AG10803 (cell line): ENCODE measurements at places on chromosomes 16 and 17.

GRCh38 chr16:77336637-77337036 lies 98.2 kb downstream of the ADAMTS18 start:
- DNase-seq: no peak

DNA sequence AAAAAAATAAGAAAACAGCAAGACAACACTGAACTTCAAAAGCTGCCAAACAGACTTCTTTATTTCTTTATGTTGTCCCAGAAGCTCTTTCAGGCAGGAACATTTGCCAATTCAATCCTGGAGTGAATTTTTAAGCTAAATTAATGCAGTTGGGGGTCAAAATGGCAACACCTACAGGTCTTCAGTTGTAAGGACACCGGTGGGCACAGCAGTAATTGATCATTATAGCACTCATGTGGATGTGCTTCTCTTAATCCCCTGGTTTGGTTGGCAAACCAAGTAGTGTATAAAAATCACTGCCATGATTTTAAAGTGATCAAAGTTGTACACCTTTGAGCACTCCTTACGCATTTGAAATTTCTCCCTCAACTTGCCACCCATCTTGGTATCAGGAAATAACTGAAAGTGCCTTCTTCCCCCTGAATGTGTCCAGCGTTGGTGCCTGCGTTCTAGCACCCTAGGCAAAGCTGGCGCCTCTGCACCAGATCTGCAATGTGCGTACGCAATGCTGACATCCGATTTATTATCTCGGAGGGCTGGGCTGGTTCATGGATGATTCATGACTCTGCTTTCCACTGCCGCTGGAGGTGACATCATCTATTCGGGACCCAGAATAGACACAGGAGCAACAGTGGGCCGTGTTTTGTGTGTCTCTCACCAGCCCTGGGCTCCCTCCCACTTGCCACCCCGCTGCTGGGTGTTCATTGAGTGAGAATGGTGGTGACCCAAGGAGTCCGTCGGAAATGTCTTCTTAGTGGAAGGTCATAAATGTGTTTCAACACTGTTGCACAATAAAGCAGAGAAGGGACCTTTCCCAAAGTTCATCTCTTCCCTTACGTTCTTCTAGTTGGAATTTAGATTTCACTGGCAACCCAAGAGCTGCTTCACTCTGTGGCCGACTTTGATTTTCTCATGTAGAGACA lies 203.4 kb downstream of the CCDC182 start:
- peak; percentile 58 for DNase-seq

DNA sequence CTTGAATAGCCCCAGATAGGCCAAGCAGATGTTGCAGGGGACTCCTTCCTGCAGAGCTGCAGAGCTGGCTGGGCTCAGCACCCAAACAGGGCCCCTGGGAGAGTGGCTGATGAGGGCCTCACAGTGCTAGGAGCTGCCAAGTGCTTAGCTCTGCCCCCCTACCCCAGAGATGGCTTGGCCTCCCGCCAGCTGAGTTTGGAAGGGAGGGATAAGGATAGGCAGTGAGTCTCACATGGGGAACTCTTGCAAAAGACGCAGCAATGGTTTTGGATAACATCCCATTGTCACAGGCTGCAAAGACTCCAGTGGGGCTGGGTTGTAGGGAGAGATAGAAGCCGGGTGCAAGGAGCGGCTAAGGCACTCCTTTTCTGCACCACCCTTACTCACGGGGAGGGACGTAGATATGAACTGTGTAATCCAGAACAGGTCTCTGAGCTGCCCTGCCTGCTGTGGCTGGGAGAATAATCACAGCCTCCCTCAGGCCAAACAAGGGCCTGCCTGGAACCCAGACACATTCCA lies 52.9 kb upstream of the MAF start:
- DNase-seq: no peak

GRCh38 chr16:81861915-81862314 lies 82.8 kb downstream of the PLCG2 start:
- DNase-seq: no peak

- no peak for DNase-seq
Measured at GRCh38 chr16:86558355-86559193, 3.5 kb upstream of the MTHFSD start.

- no peak for DNase-seq
Measured at GRCh38 chr17:75518201-75518600, 1.9 kb downstream of the TSEN54 start.

DNA sequence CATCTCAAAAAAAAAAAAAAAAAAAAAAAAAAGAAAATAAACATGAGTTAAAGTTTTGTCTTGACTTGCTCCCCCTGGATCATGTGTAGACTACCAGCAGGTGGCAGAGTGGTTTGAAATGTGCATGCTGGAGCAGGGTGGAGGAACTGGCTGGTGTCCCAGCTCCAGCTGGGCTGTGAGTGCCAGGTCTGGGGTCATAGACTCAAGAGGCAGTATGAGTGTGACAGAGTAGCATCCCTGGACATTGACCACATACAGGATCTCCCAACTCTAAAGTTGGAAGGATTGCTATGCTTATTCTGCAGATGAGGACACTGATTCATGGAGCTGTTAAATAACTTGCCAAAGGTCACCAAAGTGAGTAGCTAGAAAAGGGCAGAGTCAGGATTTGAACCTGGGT lies 198.0 kb upstream of the MPHOSPH6 start:
- DNase-seq: peak; percentile 35

GRCh38 chr17:57714665-57715180 lies 30.4 kb downstream of the CCDC182 start:
- DNase-seq: no peak

DNA sequence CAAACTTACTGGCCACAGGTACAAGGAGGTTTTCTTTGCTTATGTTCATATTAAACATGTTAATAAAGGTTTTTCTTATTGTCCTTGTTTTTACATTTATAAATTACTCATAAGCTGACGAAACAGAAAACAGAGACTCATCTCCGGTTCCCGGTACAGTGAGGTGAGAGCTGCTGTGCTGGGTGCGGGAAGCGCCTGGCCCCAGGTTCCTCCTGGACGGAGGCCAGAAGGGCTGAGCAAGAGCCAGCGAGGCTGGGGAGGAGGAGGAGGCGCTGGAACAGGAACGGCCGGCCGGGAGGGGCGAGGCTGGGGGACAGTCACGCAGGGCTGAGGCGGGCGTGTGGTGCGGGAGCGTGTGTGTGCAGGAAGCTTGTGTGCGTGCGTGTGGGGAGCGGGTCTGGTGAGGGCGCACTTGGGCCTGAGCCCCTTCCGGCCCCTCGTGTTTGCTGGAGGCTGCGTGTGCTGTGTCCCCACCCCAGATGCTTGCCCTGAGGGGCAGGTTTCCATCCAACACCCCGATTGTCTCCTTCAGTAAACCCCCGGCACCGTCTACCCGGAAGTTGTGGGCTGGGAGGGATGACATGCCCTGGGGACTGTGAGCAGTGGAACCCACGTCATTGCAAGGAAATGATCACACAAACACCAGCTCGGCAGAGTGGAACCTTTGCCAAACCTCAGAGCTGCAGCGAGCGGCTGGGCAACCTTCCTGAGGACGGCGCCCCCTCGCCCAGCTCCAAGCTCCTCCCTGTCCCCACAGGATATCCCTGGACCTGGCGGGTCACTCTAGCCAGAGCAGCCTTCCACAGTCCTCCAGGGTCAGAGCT lies 19.5 kb downstream of the CD7 start:
- DNase-seq: peak; percentile 91

DNA sequence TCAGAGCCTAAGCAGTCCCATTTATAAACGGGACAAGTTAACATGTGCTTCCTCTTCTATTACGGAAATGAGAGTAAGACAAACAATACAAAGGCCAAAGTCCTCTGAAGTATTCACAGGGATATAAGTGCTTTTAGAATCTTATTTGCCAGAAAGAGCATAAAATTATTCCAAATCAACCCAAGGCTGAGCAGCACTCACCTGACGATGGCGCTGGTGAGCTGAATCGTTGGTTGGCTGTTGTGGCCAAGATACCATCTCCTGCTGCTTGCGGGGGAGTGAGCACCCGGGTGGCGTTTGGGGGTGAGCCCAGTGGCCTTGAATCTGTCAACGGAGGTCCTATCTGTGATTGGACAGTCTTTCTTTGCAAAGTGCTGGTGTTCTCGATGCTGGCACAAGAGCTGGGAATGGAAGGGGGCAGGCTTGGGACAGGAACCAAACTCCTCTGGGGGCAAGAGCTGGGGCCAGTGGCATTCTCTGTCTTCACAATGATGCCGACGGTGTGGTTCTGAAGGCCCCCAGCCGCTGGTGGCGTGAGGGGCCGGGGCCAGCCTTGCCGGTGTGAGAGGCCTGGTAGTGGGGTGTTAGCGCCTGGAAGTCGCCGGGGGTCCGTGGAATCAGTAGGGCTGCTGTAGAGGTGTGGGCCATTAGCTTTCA lies 9.5 kb upstream of the DHRS13 start:
- DNase-seq: no peak

DNA sequence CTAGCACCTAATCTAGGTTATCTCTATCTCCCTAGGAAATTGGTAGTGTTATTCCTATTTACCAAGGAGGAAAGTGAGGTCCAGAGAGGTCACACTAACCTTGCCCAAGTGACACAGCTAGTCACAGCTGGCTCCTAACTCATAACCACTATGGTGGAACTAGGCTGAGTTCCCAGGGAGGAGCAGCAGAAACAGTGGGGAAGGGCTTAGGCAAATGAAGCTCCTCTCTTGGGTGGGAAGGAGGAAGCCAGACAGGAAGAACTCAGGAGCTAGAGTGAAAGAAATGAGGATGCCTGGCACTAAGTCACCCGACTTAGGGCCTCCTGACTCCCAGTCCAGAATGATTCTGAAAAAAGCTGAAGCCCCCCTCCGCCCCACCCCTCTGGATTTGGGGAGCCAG lies 34.5 kb downstream of the PSME3IP1 start:
- DNase-seq: no peak

DNA sequence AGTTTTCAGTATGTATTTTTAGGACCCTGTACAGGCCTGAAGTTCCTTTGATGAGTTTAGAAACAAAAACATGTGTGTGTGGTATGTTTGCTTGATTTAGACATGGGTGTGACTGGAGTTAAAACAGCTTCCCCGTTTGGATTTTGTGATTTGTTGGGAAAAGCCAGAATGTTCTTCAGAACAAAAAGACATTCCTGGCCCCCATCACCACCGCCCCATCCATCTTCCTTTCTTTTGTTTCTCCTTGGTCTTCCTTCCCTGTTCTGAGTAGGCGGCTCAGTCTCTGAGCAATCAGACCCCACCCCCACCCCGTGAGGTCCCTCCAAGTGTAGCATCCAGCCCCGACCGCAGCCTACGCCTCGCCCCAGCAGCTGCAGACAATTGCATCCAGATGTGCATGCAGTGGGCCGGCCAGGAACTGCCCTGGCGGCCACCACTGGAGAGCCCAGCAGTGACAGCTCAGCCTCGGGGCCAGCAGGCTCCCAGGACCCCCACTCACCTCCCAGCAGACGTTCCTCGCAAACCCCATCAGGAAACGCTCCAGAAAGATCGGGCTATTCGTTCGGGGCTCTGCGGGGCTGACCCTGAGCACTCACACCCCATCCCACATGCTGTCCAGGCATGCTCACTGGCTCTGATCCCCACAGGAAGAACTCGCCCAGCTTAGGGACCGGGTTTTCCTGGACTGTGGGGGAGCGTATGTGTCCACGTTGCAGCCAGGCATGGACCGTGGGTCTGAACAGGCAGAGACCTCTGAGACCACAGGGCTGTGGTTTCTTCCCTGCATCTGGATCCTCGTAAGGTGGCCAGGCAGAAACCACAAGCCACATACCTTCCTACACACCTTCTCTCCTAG lies 99.8 kb upstream of the CDH5 start:
- peak; percentile 97 for DNase-seq

DNA sequence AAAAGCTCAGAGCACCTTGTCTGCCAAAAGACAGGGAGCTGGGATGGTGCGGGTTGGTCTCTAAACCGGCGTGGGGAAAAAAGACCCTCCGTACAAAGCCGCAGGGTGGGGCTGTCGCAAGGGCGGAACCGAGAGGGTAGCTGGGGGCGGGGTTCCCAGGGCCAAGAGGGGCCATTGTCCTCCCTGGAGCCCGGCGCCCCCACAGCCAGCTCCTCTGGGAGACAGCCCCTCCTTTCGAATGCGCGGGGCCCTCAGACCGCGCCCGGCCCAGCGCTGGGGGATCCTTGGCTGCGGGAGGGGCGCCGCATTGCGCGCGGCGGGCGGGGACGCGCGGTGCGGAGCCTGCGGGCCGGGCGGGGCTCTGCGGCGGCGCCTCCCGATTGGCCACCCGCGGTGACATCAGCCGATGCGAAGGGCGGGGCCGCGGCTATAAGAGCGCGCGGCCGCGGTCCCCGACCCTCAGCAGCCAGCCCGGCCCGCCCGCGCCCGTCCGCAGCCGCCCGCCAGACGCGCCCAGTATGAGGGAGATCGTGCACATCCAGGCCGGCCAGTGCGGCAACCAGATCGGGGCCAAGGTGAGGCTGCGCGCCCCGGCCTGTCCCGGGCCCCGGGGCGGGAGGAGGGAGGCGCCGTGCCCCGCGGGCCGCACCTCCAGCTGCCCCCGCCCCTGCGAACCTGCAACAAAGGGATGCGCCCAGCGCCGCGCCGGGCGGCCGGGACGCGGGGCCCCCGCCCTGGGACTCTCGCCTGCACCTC lies at the start of gene TUBB3:
TUBB3 (plus strand) TSS at position 459 of the 756 bp plus-strand sequence; CDS start at position 519, 60 bp downstream.
- DNase-seq: peak; percentile 79

DNA sequence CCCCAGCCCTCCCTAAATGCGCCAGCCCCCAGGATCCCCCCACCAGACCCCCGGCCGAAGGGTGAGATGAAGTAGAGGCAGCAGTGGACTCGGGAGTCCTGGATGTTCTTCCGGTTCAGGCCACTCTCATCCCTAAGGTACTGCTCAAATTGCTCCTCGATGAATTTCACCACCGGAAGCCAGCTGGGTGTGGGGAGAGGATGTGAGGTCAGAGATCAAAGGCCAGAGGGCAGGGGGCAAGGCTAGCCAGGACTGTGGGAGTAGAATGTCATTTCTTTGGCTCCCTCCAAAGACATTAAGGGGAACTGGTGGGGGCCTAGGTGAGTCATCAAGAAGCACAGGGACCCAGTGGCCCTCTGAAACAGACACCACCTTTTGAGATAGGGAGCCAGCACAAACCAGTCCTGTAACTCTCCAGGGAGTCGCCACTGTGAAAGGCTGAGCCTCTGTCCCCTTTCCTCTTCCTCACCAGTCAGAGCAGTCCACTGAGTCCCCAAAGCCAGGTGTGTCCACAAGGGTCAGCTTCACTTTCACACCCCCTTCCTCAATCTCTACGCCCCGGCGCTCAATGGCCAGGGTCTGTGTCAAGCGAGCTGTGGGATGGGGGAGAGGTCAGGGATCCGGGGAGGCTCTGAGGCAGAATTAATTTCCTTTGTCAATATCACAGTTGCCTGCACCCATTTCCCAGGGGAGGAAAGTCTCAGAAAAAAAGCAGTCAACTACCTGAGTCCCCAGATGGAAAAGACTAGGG lies 895 bp downstream of the SEPTIN1 start:
- DNase-seq: no peak

DNA sequence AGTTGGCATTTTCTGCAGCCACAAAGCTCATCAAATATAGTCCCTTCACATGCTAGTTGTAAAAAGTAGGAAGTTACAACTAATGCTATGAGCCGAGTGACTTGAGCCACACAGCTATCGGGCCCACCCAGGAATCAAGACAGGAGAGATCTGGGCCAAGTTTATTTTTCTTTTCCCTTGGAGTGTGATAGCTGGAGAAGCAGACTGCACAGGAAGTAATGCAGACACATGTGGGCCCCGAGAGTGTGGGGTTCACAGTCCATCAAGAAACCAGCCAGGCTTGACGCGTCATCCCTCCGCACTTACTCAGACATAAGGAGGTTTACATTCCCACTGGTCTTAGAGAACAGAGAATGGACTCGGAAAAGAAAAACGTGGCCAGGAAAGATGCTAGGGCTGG lies 403.1 kb upstream of the CDH11 start:
- peak; percentile 47 for DNase-seq
